Activated naive CD8-positive, alpha-beta T cell treated with anti-CD3 and anti-CD28 coated beads, Interleukin-2, amount 10 ng/mL, durations not matched to agents 7 days and 5 days (primary cell): ENCODE measurements at places on chromosomes 6 and 20.

DNA sequence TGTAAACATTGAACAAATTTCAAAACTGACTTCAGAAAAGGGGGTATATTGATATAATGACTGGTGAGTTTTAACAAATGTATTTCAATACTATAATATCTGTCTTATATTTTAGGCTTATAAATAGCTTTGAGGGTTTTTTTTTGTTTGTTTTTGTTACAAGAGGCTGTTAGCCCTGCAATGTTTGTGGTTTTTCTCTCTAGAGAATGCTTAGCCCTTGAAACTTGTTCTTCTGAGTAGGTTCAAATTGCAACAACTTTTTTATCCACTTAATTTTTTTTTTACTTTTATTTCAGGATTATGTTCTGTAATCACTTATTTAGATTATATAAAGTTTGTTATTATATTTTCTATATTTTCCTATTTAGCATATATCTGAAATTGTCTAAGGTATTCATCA is 333.2 kb downstream of the RIMS1 start:
- DNase-seq: no peak
- H3K4me1 ChIP-seq: no peaks in the 10 kb centered on the region
- no peaks in the 10 kb centered on the region for H3K36me3 ChIP-seq
- no peaks in the 10 kb centered on the region for H3K27me3 ChIP-seq

GRCh38 chr20:58791286-58791685 is 59.4 kb downstream of the GNAS-AS1 start:
- no peak overlapping the region for H3K27ac ChIP-seq
- H3K27me3 ChIP-seq: peaks cover 13% of the 10 kb centered on the region
- no peaks in the 10 kb centered on the region for H3K4me1 ChIP-seq
- no peak overlapping the region for H3K4me3 ChIP-seq
- DNase-seq: no peak

- no peaks in the 10 kb centered on the region for H3K4me1 ChIP-seq
- H3K36me3 ChIP-seq: no peaks in the 10 kb centered on the region
- DNase-seq: no peak
- H3K27me3 ChIP-seq: peaks cover 19% of the 10 kb centered on the region
- H3K27ac ChIP-seq: no peak overlapping the region
Observed at GRCh38 chr20:47031821-47032220, 137.2 kb downstream of the EYA2 start.

DNA sequence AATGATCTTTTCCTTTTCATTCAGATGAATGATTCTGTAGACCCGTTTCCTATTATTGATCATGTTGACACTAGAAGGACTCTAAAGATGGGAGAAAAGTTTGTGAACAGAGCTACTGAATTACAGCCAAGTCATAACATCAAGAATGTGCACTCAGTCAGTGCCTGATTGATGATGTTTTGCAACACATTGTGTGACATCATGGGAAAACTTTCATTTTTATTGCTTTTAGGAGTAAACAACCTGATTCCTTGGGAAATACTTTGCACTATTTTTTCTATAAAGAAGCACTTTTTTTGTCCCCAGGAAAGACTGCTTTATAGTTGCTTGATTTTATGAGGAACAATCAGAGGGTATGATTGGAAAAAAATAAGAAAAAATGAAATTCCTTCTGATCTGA is 383.8 kb upstream of the JAG1 start:
- H3K4me3 ChIP-seq: no peak overlapping the region
- no peaks in the 10 kb centered on the region for H3K27me3 ChIP-seq
- no peak overlapping the region for H3K27ac ChIP-seq
- no peaks in the 10 kb centered on the region for H3K4me1 ChIP-seq
- no peaks in the 10 kb centered on the region for H3K36me3 ChIP-seq
- no peak for DNase-seq

- H3K27ac ChIP-seq: no peak overlapping the region
- no peak overlapping the region for H3K4me3 ChIP-seq
- no peak for DNase-seq
- H3K4me1 ChIP-seq: no peaks in the 10 kb centered on the region
- H3K27me3 ChIP-seq: peaks cover 23% of the 10 kb centered on the region
Observed at GRCh38 chr20:10724449-10725173, 50.8 kb upstream of the JAG1 start.

- DNase-seq: no peak
- H3K4me1 ChIP-seq: no peaks in the 10 kb centered on the region
- H3K27ac ChIP-seq: no peak overlapping the region
- peaks cover 18% of the 10 kb centered on the region for H3K27me3 ChIP-seq
- H3K36me3 ChIP-seq: no peaks in the 10 kb centered on the region
Observed at GRCh38 chr20:40835321-40835720, 146.3 kb upstream of the MAFB start.

- H3K4me3 ChIP-seq: peak overlapping the region; percentile 15
- DNase-seq: peak; percentile 46
- H3K27me3 ChIP-seq: no peaks in the 10 kb centered on the region
- H3K4me1 ChIP-seq: peaks cover 25% of the 10 kb centered on the region
- peak overlapping the region; percentile 68 for H3K27ac ChIP-seq
- peaks cover 53% of the 10 kb centered on the region for H3K36me3 ChIP-seq
Observed at GRCh38 chr6:111559188-111560097, 46.2 kb downstream of the TRAF3IP2 start.

DNA sequence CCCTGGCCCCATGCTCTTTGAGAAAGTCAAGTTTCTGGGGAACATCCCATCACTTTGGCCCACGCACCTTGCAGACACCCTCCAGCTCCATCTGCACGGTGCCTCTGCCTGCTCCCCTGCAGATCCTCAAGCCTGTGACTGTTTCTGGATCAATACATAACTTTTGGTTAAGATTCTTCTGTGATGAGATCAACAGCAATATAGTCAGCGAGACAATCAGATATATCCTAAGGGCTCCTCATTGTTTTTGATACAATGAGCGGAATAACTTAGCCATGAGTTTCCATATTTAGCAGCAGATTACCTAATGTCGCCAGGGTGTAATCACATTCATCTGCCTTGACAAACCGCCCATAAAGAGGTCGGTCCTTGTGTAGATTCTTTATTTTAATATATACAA is 109.3 kb upstream of the MTHFD1L start:
- no peak overlapping the region for H3K27ac ChIP-seq
- no peak overlapping the region for H3K4me3 ChIP-seq

DNA sequence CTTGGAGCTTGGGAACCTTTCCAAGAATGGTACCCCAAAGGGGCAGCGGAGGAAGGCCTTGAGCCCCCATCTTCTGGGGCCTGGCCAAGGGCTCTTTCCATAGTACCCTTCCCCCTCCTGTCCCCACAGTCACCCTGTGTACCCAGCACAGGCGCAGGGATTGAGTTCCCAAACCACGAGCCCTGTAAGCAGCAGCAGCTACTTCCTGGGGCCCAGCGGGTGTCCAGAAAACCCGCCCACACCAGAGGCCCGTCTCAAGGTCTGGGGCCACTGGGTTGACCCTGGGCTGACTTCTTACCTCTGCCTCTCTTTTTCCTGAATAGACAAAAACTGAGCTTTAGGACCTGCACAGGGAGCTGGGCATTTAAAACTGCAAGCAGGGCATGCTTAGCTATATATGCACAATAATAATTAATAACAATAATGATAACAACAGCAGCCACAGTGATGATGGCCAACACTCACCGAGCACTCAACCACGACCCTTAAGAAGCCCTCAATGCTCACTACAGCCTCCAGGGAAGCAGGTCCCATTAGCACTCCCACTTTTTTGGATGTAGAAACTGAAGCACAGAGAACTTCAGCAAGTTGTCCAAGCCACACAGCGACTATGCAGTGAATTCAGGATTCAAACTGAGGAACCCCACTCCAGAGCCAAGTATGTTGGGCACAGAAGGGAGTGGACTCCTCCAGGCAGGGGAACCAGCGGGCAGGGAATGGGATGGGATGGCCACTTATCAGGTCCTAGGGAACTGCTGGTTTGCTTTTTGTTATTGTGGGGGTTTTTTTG is 14.5 kb downstream of the NOL4L start:
- no peaks in the 10 kb centered on the region for H3K27me3 ChIP-seq
- no peaks in the 10 kb centered on the region for H3K36me3 ChIP-seq
- H3K4me3 ChIP-seq: no peak overlapping the region
- H3K27ac ChIP-seq: no peak overlapping the region
- H3K4me1 ChIP-seq: peaks cover under 1% of the 10 kb centered on the region

DNA sequence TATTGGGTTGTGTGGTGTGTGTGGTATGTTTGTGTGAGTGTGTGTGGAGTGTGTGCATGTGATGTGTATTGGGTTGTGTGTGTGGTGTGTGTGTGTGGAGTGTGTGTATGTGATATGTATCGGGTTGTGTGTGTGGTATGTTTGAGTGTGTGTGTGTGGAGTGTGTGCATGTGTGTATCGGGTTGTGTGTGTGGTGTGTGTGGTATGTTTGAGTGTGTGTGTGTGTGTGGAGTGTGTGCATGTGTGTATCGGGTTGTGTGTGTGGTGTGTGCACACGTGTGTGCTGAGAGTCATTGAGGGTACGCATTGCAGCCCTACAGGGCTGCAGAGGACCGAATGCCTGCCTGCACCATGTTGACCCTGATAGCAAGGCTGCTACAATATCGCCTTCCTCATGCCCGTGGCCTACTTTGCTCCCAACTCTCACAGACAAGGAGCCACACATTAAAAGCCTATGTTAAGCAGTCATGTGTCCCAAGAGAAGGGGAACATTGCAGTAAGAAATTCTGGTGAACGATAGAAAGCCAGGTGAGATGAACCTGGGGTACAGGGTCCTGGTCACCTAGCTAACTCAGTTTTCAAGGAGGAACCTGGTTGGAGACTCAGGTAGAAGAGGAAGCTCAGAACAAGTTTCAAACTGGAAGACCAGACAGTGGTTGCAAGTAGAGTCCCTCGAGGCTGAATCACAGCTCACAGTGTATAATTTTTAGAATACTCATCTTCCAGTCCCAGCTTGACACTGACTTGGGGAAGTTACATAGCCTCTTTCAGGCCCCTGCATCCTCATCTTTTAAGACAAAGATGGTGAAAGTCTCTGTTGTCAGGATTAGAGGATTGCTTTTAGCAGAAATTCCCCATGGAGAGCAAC is 45.7 kb upstream of the TMEM170B start:
- no peak overlapping the region for H3K27ac ChIP-seq
- peaks cover 2% of the 10 kb centered on the region for H3K4me1 ChIP-seq
- no peaks in the 10 kb centered on the region for H3K36me3 ChIP-seq
- H3K4me3 ChIP-seq: no peak overlapping the region

- H3K27me3 ChIP-seq: peaks cover 25% of the 10 kb centered on the region
- no peak overlapping the region for H3K4me3 ChIP-seq
- H3K36me3 ChIP-seq: no peaks in the 10 kb centered on the region
- DNase-seq: no peak
Observed at GRCh38 chr6:38846844-38847243, 131.7 kb downstream of the DNAH8 start.

GRCh38 chr6:50851049-50851845 is 32.6 kb downstream of the TFAP2B start:
- no peaks in the 10 kb centered on the region for H3K36me3 ChIP-seq
- no peaks in the 10 kb centered on the region for H3K4me1 ChIP-seq
- no peak overlapping the region for H3K4me3 ChIP-seq
- H3K27me3 ChIP-seq: peaks cover 44% of the 10 kb centered on the region
- no peak for DNase-seq

- no peak for DNase-seq
- peaks cover 4% of the 10 kb centered on the region for H3K36me3 ChIP-seq
- H3K4me1 ChIP-seq: no peaks in the 10 kb centered on the region
- no peaks in the 10 kb centered on the region for H3K27me3 ChIP-seq
- H3K27ac ChIP-seq: no peak overlapping the region
Observed at GRCh38 chr20:18637224-18637623, 49.4 kb downstream of the DTD1 start.

GRCh38 chr6:89597988-89598387 is 40.6 kb downstream of the LYRM2 start:
- H3K27ac ChIP-seq: peak overlapping the region; percentile 87
- DNase-seq: no peak
- peaks cover 25% of the 10 kb centered on the region for H3K36me3 ChIP-seq
- H3K4me1 ChIP-seq: peaks cover 45% of the 10 kb centered on the region

DNA sequence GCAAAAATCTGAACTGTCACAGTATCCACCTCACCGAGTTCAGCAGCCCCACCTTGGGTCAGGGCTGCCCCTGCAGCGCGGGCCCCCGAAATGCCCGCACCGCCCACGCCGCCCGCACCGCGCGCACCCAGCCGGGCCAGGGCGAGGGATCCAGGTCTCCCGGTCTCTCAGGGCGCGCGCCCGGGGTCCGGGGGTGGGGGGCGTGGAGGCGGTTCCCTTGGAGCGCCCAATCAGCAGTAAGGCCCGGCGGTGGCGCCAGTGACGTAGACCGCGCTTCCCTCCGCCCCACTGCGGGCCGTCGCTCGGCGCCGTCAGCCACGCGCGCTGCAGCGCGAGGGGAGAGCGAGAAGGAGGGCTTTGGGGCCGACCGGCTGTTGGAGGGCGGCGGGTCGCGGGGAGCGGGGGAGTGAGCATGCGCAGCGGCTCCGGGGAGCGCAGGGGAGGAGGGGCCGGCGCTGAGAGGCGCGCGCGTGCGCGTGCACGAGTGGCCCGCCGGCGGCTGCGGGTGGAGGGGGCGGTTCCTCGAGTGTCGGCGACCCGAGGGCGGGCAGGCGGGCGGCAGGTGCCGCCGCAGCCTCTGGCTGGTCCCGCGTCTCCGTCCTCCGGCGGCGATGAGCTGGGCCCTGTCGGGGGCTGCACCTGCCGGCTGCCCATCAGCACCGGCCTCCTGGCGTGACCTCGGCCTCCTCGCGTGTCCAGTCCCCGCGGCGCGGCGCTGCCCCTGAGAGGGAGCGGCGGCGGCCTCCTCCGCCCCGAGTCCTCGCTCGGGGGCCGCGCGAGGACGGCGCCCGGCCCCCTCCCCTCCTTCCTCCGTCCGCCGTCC is at the start of gene TMEM170B:
Gene TMEM170B, plus strand, starts transcription at position 521 of the 823 bp plus-strand sequence. CDS start 529 bp downstream, outside the sequence.
- DNase-seq: peak; percentile 97
- H3K4me1 ChIP-seq: peaks cover 9% of the 10 kb centered on the region
- no peaks in the 10 kb centered on the region for H3K36me3 ChIP-seq
- H3K27ac ChIP-seq: peak within 1 kb of the TSS; percentile 60
- H3K27me3 ChIP-seq: peaks cover 43% of the 10 kb centered on the region

DNA sequence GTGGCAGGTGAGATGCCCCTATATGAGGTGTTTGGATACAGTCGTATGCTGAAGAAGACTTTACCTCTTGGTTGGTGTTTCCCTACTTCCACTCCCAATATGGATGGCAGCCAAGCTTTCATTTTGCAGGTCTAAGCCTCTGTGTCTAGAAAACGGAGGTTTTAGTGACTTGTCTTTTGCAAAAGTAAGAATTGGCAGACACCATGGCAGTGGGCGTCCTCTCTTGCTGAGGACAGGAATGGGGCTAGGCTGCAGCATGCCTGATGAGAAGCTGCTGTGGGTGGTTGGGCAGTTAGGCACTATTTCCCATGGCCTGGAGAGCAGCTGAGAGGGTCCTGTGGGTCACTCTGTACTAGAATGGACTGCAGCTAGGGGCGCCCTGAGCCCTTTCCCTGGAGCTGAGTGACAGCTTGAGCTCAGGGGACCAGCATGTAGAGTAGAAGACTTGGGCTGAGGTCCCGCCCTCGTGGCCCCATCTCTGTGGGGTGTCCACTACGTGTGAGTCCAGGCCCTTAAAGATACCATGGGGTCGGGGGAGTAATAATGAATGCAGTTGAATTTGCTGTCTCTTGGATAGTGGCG is 127.4 kb downstream of the CDH26 start:
- no peak overlapping the region for H3K27ac ChIP-seq
- peaks cover 2% of the 10 kb centered on the region for H3K4me1 ChIP-seq
- H3K27me3 ChIP-seq: peaks cover 38% of the 10 kb centered on the region
- H3K36me3 ChIP-seq: no peaks in the 10 kb centered on the region
- H3K4me3 ChIP-seq: no peak overlapping the region
- no peak for DNase-seq

- H3K27me3 ChIP-seq: no peaks in the 10 kb centered on the region
- H3K4me3 ChIP-seq: no peak overlapping the region
- no peaks in the 10 kb centered on the region for H3K4me1 ChIP-seq
- no peak overlapping the region for H3K27ac ChIP-seq
Observed at GRCh38 chr20:15318682-15319081, 981.3 kb upstream of the FLRT3 start.

GRCh38 chr20:50186151-50186885 is 4.3 kb upstream of the CEBPB start:
- peaks cover 17% of the 10 kb centered on the region for H3K27me3 ChIP-seq
- H3K4me3 ChIP-seq: no peak overlapping the region
- no peaks in the 10 kb centered on the region for H3K36me3 ChIP-seq
- peak; percentile 89 for DNase-seq
